ENCODE measurements at places on chromosomes 1 and 21. TPM values are rescaled to one million over a fixed set of nuclear protein-coding genes. Genes with fewer than 3 reads are reported as not detected.

The RAB3B gene
- 0.02 TPM for total RNA-seq

The CDA gene
- total RNA-seq = not detected

The FAM72C gene
- 10.2 TPM for total RNA-seq

The PARS2 gene
- total RNA-seq = 3.2 TPM

The KIF26B gene
- total RNA-seq = not detected

The PADI4 gene
- total RNA-seq = 0.17 TPM

The SPRR2F gene
- not detected for total RNA-seq

The S100A12 gene
- total RNA-seq = not detected

The S1PR1 gene
- 177 TPM for total RNA-seq

The GRHL3 gene
- not detected for total RNA-seq

The ALDH9A1 gene
- total RNA-seq = 45.3 TPM

The CD1D gene
- total RNA-seq = not detected

The ANGPTL3 gene
- not detected for total RNA-seq

Data from activated CD4-positive, alpha-beta T cell treated with anti-CD3 and anti-CD28 coated beads, Interleukin-2, amount 10 ng/mL, durations not matched to agents 7 days and 5 days (primary cell).